Activated T-cell treated with anti-CD3 and anti-CD28 coated beads for 4 hours (primary cell): ENCODE measurements at places on chromosomes 1 and 21.

DNA sequence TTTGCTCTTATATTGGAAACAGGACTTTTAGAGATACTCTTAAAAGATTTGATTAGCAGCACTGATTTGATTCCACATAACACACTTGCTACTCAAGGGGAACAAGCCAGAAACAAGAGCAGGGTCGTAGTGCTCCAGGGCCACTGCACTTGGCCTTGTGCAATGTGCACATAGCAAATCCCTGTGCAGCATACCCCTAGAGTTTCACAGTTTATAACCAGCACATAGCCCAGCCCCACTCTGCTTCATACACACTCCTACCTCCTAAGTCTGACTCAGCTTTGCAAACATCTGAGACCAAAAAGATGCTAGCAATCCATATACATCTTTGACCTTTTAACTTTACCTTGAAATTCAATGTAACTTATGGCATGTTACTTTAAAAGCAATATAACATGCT, 157.6 kb downstream of the VAV3 start:
- DNase-seq, result no peak

- DNase-seq, result no peak
Observed at GRCh38 chr1:6002714-6003501, 10.7 kb upstream of the NPHP4 start.

GRCh38 chr1:21914880-21915640, 22.1 kb downstream of the HSPG2 start:
- no peak for DNase-seq

- DNase-seq, result no peak
Observed at GRCh38 chr1:23376890-23377811, 7.5 kb upstream of the ZNF436 start.
